RKO (cell line): ENCODE measurements at places on chromosomes 16 and 17.
A peak's percentile ranks its signal among the peaks of the same experiment; 100 is the strongest.

- DNase-seq, result no peak
Measured at GRCh38 chr17:72614871-72615626, 477.4 kb downstream of the SLC39A11 start.

GRCh38 chr16:81035975-81036750 lies 521 bp downstream of the ATMIN start:
- DNase-seq, result peak; percentile 8

DNA sequence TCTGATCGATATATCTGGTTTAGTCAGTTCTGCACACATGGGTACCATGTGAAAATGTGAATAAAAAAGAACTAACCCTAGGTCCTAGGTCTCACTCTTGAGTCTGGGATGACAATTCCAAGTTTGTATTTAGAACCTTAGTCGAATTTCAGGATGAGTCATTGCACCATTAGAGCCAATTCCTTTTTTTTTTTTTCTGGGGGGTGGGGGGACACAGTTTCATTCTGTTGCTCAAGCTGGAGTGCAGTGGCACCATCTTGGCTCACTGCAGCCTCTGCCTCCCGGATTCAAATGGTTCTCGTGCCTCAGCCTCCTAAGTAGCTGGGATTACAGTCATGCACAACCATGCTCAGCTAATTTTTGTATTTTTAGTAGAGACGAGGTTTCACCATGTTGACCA lies 41.6 kb downstream of the SPAG9 start:
- no peak for DNase-seq

GRCh38 chr17:13584701-13585080 lies 17.0 kb downstream of the HS3ST3A1 start:
- DNase-seq, result peak; percentile 30
